Fibroblast of the aortic adventitia (primary cell): ENCODE measurements at places on chromosomes 4 and X. TPM values are rescaled to one million over a fixed set of nuclear protein-coding genes. Genes with fewer than 3 reads are reported as not detected.

GRCh38 chrX:12581546-12581945 is 209.7 kb upstream of the PRPS2 start:
- DNase-seq, result no peak

DNA sequence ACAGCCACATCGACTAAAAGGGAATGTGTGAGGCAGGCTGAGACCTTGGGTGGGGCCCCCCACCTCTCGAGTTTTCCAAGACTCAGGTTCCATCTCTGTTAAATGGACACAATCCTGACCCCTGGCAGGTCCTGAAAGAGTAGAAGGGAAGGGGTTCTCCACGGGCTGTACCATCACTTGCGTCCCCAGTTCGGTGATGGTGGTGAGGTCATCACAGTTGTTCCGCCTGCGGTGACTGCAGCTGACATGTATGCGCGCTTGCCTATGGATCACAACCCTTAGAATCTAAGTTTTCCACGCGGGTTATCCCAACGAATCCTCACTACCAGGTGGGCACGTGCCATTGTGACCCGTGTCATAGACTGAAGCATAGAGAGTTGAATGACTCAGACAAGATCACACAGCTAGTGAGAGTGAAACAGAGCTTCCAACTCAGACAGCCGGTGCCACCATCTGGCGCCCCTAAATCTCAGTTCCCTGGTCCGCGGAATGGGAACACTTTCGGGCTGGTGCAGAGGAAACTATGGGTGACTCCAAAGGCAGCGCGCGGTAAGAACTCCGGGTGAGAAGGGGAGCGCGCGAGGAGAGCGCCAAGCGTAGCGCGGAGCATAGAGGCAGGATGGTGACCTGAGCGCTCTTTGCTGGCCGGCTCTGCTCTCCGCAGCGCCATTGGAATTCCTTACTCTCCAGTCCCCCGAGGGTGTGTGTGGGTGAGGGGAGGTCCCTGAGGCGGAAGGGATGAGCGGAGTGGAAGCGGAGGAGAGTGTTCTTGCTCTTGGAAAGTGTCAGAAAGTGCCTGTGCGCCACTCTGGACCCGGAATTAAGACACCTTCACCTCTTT is 10.5 kb downstream of the MSX1 start:
- DNase-seq, result no peak

GRCh38 chr4:74659576-74660411 is 134.5 kb downstream of the BTC start:
- peak; percentile 99 for DNase-seq

DNA sequence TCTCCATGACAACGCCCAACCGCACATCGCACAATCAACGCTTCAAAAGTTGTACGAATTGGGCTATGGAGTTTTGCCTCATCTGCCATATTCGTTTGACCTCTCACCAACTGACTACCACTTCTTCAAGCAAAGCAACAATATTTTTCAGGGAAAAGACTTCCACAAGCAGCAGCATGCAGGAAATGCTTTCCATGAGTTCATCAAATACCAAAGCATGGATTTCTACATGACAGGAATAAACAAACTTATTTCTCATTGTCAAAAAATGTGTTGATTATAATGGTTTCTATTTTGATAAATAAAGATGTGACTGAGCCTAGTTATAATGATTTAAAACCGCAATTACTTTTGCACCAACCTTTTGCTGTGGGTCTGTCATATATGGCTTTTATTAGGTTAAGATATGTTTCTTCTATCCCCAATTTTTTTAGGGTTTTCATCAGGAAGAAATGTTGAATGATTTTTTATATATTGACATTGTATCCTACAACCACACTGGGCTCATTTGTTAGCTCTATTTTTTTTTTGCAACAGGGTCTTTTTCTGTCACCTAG is 138.4 kb downstream of the PWWP3B start:
- no peak for DNase-seq

Gene RIPPLY1
- not detected in 2 replicates for total RNA-seq

Gene PNCK
- 0.33 TPM in 1 of 2 replicates, not detected in the other for total RNA-seq
